ENCODE measurements at places on chromosomes 3 and 15.

DNA sequence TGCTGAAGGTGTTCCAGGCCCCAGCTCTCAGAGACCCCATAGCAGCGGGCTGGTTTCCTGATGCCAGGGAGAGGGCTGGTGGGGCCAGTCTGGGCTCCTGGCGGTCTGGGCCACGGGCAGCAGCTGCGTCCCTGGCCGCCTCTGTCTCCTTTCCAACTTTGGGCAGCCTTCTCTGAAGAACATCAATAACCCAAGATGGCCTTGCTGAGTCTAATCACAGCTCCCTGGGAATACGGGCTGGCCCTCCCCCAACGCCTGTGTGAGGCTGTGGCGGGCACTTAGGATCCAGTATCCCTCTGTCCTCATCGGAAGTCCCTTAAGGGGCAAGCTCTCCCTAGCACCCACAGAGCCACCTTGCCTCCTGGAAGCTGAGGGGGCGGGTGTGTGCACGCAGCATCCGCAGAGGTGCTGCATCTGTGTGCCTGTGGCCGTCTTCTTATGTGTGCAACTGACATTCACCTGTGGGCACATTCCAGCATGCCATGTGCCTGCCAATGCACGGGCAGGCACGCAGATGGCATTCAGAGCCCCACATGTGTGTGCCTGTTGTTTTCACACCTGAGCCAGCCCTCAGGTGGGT lies 2.1 kb downstream of the ATP2B2 start:
- no peak for DNase-seq

DNA sequence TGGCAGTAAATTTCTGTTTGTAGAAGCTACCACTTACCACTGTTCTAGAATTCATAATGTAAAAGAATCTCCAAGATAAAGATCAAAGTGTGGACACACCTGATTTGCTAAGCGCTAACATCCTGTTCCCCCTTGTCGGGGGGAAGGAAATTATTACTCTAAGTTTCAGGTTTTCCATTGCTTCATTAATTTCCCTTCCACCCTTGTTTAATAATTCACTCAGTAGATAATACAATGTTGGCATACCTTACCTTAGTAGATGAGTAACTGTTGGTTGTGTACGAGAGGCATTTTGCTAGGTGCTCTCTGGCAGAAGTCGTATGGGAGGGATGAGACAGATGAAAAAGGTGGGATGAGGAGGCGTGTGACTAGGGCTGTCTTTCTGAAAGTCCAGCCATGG lies 641.2 kb upstream of the ARRDC4 start:
- DNase-seq = no peak

- DNase-seq = no peak
Measured at GRCh38 chr15:80019168-80019745, 40.2 kb upstream of the ZFAND6 start.

DNA sequence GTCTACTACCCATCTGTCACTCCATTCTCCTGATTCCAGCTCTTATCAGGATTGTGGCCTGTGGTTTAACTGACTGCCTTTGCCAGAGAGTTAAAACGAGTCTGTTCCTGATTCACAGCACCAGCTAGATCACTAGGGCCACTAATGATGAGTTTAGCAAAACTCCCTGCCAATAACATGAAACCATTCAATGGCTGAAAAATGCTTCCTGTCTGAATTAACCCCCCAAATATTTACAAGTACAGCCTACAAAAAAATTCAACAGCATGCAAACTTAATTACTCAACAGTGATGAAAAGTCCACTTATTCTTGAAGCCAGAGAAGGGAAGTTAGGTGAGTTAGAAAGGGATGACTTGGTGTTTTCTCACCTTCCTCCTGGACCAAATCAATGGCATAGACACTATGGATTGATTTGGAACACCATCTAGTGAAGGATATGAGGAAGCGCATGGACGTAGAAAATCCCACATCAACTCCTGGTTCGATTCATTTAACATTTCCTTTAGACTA lies 141.4 kb downstream of the TGFBR2 start:
- no peak for DNase-seq

GRCh38 chr3:86930831-86931230 lies 60.1 kb downstream of the VGLL3 start:
- no peak for DNase-seq

DNA sequence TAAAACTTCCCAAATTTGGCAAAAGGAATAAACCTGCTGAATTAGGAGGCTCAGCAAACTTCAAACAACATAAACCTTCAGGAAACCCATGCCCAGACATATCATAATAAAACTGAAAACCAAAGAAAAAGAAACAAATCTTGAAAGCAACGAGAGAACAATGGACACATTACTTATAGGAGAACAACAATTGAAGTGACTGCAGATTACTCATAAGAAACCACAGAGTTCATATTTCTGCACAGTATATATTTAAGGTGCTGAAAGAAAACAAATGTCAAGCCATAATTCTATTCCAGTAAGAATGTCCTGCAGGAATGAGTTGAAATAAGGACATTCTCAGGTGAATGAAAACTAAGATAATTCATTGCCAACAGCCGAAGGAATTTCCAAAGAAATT lies 80.8 kb upstream of the PROK2 start:
- DNase-seq = no peak

DNA sequence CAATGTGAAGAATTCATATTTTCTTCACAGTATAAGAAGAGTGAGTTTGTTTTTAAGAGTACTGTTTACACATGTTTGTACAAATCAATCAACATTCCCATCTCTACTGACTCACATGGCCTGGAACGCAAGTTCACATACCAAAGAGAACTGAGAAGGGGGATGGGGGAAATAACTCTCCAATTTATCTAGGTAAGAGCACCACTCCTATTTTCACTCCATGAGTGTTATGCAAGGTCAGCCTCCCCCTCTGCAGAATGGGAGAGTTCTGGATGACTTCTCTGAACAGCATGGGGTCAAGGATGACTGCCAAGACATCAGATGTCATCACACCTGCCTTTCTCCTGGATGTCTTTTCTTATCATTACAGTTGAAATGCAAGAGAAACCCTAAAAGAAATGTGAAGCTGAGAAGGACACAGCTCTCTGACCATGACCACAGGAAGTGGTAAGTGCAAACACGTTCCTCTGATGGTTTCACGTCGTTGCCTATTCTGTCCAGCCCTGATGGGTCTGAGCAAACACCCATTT lies 95.2 kb downstream of the SEMA6D start:
- DNase-seq = no peak

- no peak for DNase-seq
Measured at GRCh38 chr3:22947851-22948250, 255.3 kb upstream of the UBE2E2 start.

GRCh38 chr3:101846709-101847108 lies 2.6 kb upstream of the NFKBIZ start:
- no peak for DNase-seq

DNA sequence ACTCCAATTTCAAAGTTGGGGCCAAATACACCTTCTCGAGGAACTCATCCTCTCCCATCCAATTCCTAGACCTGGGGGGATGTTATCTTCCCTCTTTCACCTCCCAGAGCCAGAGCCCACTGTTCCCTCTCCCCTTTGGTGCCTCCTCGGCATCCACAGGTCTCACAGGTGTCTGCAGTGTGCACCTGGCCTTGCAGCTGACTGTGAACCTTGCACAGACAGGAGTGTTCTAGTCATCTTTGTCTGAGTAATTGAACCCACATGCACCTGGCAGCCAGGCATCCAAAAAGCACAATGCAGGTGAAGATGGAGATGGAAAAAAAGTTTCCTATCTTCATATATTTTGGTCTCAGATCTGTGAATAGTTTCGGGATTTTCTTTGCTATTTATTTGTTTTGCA lies 30.8 kb downstream of the PCOLCE2 start:
- DNase-seq = no peak

GRCh38 chr15:40075298-40076044 lies 33.2 kb downstream of the BMF start:
- DNase-seq = no peak

DNA sequence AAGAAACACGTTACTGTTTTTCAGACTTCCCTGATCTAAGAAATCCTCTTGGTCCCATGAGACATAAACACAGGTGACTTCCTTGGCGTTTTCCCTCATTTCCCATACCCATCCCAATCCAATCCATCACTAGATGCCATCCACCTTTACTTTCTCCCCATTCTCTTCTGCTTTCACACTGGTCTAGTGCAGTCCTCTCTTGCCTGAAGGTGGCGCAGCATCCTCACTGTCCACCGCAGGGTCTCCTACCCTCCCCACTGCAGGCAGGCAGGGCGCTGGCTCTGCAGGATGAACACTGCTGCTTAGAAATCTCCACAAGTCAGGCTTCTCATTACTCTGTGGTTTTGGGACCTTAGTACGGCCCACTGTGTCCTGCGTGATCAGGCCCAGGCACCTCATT lies 58.2 kb downstream of the RAB7A start:
- DNase-seq = peak; percentile 56

DNA sequence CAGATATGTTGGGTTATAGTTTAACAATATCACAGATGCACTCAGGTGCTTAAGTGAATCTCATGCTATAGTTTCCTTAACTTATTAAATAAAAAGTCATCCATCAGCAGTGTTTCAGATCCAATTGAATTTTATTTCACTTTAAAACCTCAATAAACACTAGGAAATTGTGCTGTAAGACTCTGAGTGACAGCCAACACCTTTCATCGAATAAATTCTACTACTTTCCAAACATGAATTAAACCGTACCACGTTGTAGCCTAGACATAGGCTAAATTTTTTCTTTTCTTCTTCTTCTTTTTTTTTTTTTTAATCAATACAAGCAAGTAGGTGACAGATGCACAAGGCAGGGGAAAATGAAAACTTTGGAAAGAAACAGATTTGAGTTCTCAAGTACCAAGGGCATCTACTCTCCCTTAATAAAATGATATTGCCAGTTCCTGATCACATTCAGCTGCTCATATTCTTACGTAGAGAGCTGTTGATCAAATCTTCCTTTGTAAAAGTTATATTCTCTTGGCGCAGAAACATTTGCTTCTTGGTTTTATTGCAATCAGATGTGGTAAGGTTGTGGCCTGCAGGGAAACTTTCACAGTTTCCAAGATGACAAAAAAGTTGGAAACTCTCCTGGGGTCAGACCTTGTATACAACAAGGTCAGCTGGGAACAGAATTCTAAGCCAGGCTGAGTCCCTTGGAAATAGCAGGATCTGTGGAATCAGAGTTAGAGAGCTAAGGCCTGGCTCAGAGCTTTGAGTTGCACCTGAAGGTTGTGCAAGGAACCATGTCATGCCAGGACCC lies 147.7 kb downstream of the CD47 start:
- DNase-seq = no peak

DNA sequence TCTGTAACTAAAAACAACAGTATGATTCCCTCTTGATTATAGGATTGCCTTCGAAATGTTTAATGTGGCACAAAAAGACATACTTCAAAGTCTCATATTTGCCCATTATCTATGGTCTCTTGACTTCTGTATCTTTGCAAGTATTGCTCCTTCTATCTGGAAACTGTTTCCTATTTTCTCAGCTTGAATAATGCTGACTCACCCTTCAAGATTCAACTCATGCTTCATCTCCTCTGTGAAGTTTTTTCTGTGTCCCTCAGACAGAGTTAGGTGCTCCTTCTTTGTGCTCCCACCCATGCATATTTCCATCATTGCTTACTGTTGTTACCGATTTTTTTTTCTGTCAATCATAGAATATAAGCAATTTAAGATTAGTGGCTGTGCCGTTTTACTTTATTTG lies 192.8 kb upstream of the ROBO1 start:
- no peak for DNase-seq

All from CD4-positive, alpha-beta T cell treated with Interferon gamma for 1 hour (primary cell).